HAP-1 (cell line): ENCODE measurements at places on chromosomes 6 and 20.

GRCh38 chr6:43947860-43948259 is 177.8 kb downstream of the VEGFA start:
- DNase-seq, result no peak

- DNase-seq, result no peak
Observed at GRCh38 chr20:5531318-5532081, 214.7 kb upstream of the PROKR2 start.

GRCh38 chr6:117495869-117496268 is 13.4 kb downstream of the DCBLD1 start:
- DNase-seq, result no peak

- DNase-seq, result no peak
Observed at GRCh38 chr6:140789466-140789865, 1343.3 kb upstream of the GJE1 start.

GRCh38 chr6:5850848-5851255 is 155.9 kb downstream of the NRN1 start:
- DNase-seq, result no peak

- DNase-seq, result no peak
Observed at GRCh38 chr6:14634072-14634471, 516.5 kb downstream of the CD83 start.

GRCh38 chr6:89750338-89750737 is 69.3 kb downstream of the MDN1 start:
- no peak for DNase-seq
